NCI-H1930 (cell line): ENCODE measurements at places on chromosomes 12 and 14.

GRCh38 chr14:24984846-24985589, 64.9 kb downstream of the STXBP6 start:
- DNase-seq, result no peak

DNA sequence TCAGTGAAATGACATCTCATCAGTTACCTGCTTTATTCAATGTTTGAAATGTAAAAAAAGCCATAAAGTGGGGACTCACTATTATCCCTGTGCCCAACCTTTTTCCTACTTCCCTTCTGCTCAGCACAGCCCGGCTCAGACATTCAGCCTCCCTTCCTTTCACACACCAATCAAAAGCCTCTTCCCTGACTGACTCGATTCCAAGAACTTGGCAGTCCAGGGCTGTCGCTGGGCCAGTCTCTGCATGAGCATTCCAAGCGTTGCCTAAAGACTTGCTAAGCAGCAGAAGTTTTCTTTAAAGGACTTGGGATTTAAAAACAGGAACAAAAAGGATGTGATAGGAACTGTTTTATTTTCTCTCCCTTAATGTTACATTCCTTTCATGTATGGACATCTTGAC, 22.7 kb downstream of the ITPR2 start:
- DNase-seq, result no peak

GRCh38 chr14:67371247-67372148, 11.4 kb downstream of the EIF2S1 start:
- no peak for DNase-seq

GRCh38 chr12:82357340-82357739, 847 bp downstream of the CCDC59 start:
- DNase-seq, result no peak

DNA sequence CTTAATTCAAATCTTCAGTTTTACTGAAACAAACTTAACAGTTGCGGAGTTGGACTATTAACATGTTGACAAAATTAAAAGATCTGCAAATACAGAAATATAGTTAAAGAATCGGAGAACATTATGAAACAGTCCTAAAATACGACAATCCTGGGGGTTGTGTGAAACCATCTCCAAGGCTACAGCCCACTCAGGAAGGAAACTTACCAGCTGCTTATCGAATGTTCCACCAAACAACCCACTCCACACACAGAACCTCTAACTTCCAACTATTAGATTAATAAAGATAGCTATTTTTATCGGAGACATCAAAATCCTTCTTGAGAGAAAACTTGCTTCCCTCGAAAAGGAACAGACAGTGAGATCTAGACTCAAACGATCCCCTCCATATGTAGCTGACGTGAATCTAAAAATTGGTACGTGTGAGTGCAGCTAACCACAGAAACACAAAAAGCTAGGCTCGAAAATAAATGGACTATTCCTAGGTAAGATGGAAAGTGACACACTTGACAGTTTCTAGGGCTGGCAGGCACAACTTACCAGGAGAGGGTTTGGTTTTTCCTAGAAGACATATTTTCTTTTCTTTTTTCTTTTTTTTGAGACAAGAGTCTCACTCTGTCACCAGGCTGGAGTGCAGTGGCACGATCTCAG, 12.9 kb downstream of the VPS37B start:
- no peak for DNase-seq

GRCh38 chr12:106776897-106777296, 2.4 kb downstream of the RIC8B start:
- no peak for DNase-seq

- no peak for DNase-seq
Observed at GRCh38 chr12:14577344-14577743, 9.7 kb upstream of the PLBD1 start.
